Tongue (tissue), 3 donors: ENCODE measurements at places on chromosomes 3 and 15. TPM values are rescaled to one million over a fixed set of nuclear protein-coding genes. Genes with fewer than 3 reads are reported as not detected.

GRCh38 chr3:171049861-171050444 lies 23.4 kb upstream of the SLC2A2 start:
- DNase-seq, result peak; percentile 70

Gene OIP5
- 2.9 TPM for total RNA-seq

Gene NAALADL2
- total RNA-seq, result 76.0 TPM

DNA sequence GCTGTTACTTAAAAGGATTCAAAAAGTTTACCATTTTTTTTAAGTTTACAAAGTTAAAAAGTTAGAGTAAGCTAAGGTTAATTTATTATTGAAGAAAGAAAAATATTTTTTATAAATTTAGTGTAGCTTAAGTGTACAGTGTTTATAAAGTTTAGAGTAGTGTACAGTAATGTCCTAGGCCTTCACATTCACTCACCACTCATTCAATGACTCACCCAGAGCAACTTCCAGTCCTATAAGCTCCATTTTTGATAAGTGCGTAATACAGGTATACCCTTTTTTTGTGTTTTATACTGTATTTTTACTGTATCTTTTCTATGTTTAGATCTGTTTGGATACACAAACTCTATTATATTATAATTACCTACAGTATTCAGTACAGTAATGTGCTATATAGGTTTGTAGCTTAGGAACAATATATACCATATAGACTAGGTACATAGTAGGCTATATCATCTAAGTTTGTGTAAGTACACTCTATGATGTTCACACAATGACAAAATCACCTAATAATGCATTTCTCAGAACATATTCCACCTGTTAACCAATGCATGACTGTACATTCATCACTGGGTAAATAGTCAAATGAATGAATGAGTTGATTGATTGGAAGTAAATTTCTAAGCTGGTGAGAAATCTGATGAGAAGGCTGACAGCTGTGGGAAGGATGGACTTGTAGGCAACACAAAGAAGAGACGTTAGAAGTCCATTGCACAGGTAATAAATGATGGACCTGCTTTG lies 95.2 kb upstream of the CDIN1 start:
- DNase-seq, result no peak

GRCh38 chr3:123394391-123395020 lies 54.4 kb downstream of the ADCY5 start:
- no peak for DNase-seq

Gene RHOV
- 11.8 TPM for total RNA-seq

GRCh38 chr3:59303452-59303851 lies 253.6 kb upstream of the CFAP20DC start:
- no peak for DNase-seq

DNA sequence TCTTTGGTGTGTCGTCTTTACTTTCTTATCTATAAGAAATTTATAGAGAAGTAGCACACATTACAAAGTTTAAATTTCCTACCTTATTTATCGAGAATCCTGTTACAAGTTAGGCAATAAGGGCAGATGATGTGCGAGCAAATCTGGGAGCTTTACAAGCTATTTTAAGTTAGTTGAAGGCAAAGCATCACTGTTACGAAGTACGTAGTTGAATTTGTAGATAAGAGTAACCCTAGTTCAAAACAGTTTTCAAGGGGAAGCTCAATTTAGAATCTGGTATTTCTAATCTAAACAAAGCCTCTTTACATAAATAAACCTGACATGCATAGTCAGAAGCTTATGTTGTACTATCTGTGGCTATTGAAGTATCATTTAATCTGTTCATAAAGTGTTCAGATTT lies 8.4 kb downstream of the KBTBD8 start:
- no peak for DNase-seq

GRCh38 chr15:58448906-58449305 lies 17.1 kb downstream of the LIPC start:
- no peak for DNase-seq

DNA sequence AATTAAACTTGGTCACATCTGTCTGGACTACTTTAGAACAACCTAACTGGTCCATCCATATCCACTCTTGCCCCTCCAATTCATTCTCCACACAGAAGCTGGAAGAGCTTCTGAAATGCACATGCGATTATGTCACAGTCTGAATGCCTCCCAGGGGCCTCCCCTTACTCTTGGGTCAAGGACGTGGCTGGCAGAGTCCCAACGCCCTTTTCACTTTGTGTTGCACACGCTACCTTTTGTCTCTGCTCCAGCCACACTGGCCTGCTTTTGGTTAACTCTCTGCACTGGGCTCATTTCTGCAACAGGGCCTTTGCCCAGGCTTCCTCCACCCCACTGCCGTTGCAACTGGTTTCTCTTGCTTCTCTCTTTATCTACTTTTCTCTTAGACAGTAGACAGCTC lies 245.2 kb downstream of the IL20RB start:
- DNase-seq, result no peak

- no peak for DNase-seq
Measured at GRCh38 chr3:152496286-152496685, 227.6 kb downstream of the MBNL1 start.

Gene SERINC4
- total RNA-seq, result 0.10 TPM

DNA sequence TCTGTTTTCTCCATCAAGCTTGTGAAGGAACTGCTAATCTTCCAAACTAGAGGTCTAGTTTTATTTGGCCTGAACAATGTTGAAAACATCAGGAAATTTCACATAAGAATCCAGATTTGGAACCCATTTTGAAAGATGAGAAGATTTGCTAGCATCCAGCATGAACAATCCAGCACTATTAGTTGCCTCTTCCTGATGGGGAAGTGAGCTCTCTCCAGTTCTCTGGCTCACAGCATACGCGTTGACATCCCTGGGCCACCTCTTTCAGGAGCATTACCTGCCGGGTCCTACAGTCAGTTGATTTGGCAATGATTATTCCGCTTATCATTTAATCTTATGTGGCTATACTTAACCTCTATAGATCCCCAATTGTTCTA lies 10.9 kb downstream of the GPR87 start:
- no peak for DNase-seq

Gene DUOX1
- 32.5 TPM for total RNA-seq

DNA sequence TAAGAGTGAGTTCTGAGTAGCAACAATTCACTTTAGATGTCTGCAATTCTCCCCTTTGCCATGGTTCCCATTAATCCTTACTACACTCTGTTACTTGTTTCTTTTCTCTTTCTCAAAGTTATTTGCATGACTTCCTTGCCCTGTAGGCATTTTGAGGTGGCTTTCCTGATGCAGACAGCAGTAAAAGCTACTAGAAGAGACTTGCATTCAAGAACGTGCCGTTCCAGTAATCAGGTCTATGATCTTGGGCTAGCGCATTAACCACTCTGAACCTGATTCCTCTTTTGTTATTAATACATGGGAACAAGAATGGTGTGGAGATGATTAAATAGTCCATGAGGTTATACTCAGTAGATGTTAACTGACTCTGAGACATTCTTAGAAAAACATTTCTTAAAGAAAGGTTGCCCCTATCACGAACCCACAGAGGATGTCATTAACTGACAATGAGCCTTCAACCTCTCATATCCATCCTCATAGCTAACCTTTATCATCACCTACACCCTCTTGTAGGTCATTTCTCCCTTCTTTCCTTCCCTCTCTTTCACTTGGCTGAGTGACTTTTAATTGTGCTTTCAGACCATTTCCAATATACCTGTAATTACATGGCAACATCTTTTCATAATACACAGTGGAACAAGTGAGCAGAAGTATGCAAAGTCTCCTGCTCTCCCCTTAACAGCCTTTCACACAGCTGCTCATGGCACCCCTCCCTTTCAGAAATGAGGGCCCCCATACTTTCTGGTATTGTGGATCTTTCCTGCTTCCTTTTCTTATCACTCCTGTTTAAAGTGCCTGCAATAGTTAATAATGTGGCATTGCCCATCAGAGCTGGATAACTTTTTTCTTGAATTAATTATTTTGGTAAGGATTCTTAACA lies 175.9 kb downstream of the CHST2 start:
- no peak for DNase-seq

- DNase-seq, result peak; percentile 25
Measured at GRCh38 chr3:145939431-145939830, 221.6 kb downstream of the PLOD2 start.

DNA sequence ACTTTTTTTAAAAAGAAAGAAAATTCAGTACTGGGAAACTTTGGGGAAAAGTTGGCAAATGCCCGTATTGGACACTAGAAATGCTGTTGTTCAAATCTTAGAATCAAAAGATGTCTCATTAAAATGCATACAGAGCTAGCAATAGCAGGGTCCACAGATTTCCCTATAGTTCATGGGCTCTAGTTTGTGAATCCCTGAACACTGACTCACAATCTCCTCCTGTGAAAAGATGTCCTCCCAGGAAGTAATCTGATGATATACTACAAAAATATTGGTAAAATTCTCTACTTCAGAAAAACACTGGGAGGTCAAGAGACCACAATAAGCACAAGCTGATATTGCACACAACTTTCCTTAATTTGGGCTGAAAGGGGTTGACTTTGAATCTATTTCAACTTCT lies 568.4 kb upstream of the ZNF385D start:
- DNase-seq, result no peak

DNA sequence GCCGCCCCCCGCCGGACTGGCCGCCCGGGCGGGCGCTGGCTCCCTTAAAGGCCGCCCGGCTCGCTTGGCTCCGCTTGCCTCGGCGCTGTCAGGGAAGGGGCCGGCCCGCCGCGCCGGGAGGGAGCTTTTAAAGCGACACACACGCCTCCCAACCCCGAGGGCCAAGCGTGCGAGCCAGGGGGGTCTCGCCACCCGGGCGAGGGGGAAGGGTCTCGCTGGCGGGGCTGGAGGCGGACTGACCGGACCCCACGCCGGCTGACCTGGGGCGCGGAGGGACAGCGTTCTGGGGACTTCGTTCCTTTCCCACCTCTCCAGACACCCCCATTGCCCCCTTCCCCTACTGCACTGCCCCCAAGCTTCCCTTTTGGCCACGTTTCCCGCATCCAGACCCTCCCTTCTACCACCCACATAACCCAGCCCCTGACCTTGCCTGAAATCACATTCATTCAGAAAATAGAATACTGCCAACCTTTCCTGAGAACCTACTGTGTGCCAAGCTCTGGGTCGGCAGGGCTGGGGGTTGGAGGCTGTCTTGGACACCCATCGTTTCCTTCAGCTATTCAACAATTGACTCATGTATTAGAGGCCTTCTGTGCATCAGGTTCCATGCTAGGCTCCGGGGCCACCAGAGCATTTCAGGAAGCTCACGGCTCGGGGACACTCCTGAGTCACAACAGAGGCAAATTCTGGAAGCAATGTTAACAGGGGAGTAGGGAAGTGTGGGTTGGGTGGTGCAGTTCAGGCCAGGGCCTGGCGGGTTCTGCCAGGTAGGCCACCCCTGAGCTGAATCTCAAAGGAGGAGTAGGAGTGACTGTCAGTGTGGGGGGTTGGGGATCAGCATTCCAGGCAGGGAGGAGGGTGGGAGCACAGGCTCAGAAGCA lies at the start of gene INSYN1:
TSS of gene INSYN1 (minus strand) at position 102 of the 881 bp plus-strand sequence. CDS start 2,221 bp downstream, outside the sequence.
- peak; percentile 68 for DNase-seq

- DNase-seq, result peak; percentile 61
Measured at GRCh38 chr15:70853318-70853972, 512 bp downstream of the LARP6 start.

GRCh38 chr15:45634432-45635190 lies at the start of gene SQOR:
Gene SQOR (plus strand): TSS chr15:45635029. CDS start chr15:45658924, 23,895 bp downstream.
- DNase-seq, result peak; percentile 61
